ENCODE measurements at places on chromosomes 3 and 15.

GRCh38 chr3:42988566-42988965, 9.5 kb downstream of the GASK1A start:
- no peak for DNase-seq

- no peak for DNase-seq
Measured at GRCh38 chr3:29080967-29081366, 199.9 kb upstream of the RBMS3 start.

DNA sequence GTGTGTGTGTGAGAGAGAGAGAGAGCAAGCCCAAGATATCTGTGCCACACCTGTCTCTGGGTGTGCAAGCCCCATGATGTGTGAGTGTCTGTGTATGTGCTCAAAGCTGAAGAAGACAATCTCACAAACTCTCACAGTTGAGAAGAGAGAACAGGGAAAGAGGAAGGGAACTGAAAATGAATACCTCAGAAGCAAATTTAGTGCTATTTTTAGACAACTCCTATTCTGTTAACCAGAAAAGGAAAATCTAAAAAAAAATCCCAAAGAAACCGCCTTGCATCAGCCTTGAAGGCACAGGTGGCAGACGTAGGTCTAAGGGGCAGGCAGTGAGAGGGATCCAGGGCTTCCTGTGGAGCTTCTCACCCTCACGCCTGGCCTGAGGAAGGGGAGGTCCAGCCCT, 47.8 kb downstream of the ATP2B2 start:
- DNase-seq = no peak

DNA sequence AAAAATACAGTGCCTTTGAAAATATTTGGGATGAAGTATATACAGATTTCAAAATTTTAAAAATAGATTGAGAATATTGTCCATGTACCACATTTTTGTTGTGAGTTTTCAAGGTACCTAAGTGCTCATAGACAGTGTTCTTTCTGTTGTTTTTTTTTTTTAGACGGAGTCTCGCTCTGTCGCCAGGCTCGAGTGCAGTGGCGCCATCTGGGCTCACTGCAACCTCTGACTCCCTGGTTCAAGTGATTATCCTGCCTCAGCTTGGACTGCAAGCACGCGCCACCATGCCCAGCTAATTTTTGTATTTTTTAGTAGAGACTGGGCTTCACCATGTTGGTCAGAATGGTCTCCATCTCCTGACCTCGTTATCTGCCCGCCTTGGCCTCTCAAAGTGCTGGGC, 223.9 kb downstream of the MCTP2 start:
- DNase-seq = no peak

GRCh38 chr15:87944691-87945090, 311.8 kb downstream of the NTRK3 start:
- DNase-seq = no peak

DNA sequence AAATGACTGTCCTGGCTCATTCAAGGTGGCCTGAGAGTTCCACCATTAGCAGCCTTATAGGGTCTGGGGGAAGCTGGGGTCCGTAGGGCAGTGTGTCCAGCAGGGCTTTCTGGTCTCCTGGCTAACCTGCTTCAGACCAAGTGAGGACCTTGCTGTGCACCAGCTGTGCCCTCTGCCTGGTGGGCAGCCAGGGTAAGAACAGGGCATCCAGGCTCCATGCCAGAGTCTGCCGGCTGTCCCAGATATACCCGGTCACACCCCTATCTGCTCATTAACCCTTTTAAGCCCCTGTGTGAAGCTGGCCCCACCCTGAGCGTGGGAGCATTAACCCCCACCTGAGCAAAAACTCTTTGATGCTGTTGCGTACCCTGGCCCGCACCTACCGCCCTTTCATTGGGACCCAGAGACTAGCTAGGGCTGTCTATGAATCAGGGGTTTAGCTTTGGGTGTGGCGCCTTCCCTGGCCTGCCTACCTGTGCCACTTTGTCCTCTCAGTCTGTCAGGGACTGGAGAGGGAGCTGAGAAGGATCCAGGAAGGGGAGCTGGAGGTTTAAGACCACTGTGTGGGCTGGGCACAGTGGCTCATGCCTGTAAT, 17.6 kb downstream of the SEMA3F start:
- DNase-seq = no peak

- DNase-seq = no peak
Measured at GRCh38 chr3:50238549-50239026, 2.6 kb downstream of the GNAI2 start.

- DNase-seq = peak; percentile 31
Measured at GRCh38 chr3:170344971-170345370, 12.5 kb upstream of the SKIL start.

GRCh38 chr3:30440880-30441279, 165.5 kb upstream of the TGFBR2 start:
- DNase-seq = no peak

- no peak for DNase-seq
Measured at GRCh38 chr3:46059432-46059831, 32.1 kb upstream of the XCR1 start.

DNA sequence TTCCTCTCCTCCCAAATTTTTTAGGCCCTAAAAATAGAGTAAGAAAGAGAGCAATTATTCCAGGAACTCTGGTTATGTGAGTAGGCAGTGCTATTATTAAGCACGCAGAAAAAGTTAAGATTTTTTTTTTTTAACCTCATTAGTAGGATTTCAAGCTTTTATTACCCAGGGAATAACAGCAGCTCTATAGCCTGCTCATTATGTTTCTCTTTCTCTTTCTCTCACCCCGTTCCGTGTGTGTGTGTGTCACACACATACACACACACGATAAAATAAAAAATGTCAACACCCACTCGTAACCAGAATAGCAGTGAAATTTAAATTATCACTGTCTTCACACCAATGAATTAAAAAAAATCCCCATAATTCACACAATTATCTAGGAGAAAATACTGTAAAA, 30.3 kb downstream of the GADL1 start:
- no peak for DNase-seq

DNA sequence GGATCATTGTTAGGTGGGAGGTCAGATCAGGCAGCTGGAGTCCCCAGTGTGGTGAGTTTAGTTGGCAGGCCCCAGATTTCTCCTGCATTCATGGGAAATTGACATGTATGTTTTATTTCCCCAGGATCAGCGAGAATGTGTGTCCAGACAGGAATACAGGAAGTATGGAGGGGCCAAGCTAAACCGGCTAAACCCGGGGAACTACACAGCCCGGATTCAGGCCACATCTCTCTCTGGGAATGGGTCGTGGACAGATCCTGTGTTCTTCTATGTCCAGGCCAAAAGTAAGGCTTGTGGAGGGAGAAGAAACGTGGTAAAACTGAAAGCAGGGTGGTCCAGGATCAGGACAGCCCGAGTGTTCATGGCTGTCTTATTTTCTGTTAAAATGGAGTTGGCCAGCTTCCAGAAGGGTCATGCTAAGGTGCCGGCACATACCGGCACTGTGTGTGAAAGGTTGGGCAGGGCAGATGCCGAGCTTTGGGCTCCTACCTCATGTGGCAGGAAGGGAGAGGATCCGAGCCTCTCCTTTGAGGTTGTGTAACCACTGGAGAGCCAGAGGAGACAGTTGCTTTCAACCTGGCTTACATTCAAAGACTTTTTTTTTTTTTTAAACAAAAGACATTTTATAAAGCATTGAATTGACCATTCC, 83.1 kb downstream of the PGPEP1L start:
- no peak for DNase-seq

GRCh38 chr3:144660186-144660585, 688.6 kb downstream of the DIPK2A start:
- no peak for DNase-seq

DNA sequence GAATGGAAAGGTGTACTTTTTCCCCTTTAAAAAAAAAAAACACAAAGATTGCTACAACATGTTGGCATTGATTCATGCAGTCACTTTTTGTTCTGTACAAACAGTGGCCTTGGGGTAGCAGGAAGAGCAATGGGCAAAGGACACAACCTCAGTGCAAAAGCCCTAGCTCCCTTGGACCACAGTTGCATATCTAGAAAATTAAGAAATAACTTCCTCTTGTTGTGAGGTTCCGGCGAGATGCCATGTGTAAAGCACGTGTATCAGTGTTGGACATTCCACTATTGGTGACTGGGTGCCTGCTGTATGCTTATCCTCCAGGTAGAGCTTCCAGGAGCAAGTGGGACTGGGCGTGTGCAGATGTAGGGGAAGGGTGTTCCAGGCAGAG, 164.5 kb downstream of the THSD4 start:
- no peak for DNase-seq

GRCh38 chr3:62873761-62874710, 1.2 kb downstream of the CADPS start:
- peak; percentile 60 for DNase-seq

DNA sequence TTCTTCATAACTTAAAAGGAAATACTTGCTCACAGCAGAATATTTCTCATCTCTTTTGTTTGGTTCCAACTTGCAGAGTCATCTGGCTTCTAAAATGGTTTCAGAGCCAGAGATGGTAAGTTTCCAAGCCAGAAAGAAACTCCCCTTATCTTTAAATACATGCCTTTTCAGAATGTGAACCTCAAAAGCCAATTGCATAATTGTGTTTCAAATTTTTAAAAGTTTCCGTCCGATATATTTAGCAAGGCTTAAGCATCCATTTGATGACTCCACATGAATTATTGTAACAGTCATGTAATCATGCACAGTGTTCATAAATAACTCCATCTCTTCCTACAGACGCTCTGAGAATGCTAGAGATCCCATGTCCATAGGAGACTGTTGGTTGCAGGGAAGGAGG, 40.6 kb upstream of the C3orf80 start:
- peak; percentile 94 for DNase-seq

GRCh38 chr3:195191580-195191979, 79.4 kb downstream of the XXYLT1 start:
- DNase-seq = no peak

- DNase-seq = no peak
Measured at GRCh38 chr3:14411988-14412387, 9.6 kb downstream of the SLC6A6 start.

DNA sequence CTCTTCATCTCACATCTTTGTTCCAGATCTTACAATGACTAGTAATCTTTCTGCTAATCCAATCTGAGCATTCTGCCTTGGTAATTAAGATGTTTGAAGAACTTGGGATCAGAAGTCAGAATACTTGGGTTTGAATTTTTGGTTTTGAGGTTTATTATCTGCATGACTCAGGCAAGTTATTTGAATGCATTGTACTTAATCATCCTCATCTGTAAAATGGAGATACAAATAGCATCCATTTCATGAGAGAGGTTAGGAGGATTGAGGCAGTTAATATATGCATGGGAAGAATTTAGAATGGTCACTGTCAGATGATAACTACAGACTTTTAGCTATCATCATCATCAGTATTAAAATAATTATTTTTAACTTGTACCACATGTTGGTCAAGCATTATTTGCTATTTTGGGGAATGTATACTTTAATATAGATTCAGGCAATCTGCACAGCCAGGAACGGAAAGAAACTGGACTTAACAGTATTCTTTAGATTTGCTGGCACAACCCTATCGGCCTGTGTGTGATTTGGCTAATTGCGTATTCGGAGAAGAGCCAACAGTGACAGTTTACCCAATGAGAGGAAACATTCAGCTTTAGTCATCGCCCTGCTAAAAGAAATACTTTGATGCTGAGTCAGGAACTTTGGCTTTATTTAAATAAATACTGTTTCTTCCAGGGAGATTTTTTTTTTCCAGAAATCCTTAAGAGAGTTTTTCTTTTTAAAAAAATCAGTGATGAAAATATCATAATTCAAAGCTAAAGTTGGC, 600.0 kb downstream of the ROBO1 start:
- peak; percentile 96 for DNase-seq

DNA sequence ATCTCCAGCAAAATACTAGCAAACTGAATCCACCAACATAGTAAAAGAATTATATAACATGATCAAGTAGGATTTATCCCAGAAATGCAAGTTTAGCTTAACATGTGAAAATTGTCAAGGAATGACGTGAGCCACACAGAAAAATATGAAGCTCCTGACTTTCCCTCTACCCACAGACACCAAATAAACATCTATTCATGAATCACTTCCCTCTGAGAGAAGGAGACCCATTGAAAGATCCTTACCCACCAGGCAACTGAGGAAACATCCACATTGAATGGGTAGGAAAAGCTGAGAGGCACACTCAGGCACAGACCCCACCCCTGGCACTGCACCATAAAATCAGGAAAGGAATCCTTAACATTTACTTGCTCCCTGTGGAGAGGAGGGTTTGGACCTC, 102.2 kb upstream of the MANF start:
- no peak for DNase-seq

DNA sequence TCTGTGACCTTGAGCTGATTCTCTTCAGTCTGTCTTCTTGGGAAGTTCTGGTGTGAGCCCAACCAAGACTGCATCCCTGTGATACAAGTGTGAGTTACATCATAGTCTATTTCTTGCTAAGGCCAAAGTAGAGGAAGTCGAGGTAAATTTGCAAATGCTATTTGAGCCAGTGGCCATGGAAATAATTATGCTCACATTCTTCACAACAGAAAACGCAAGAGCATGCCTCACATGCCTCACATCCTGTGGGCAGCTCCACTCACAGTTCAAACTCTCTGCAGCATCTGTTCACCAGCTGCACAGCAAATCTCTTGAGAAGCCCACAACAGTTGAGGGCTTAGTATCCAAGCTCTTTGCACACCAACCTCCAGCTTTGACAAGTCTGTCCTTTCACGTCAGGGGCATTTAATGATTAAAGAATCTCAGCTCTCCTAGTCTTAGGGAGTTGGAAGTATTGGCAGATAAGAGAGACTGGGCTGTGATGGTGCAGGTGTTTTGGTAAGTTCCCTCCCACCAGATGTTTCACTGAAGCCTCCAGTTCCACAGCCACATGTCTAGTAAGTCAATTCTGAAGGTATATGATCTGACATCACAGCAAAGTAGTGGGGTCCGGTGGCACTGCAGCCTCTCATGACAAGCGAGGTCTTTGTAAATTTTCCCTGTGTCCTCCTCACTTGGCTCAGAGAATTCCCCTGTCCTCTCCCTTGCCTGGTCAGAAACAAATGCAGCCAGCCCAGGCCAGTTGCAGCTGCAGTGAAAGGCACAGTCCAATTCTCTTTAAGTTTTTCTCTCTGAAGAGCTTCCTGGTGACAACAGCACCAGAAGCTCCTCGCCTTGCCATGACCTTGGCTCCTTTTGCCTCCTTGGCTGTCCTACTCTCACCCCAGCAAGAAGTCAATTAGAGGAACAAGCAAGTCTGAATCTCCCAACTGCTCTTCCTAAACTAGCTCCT, 166.1 kb downstream of the SSR3 start:
- DNase-seq = peak; percentile 98

GRCh38 chr3:24185738-24186384, 240.8 kb downstream of the NR1D2 start:
- peak; percentile 67 for DNase-seq

DNA sequence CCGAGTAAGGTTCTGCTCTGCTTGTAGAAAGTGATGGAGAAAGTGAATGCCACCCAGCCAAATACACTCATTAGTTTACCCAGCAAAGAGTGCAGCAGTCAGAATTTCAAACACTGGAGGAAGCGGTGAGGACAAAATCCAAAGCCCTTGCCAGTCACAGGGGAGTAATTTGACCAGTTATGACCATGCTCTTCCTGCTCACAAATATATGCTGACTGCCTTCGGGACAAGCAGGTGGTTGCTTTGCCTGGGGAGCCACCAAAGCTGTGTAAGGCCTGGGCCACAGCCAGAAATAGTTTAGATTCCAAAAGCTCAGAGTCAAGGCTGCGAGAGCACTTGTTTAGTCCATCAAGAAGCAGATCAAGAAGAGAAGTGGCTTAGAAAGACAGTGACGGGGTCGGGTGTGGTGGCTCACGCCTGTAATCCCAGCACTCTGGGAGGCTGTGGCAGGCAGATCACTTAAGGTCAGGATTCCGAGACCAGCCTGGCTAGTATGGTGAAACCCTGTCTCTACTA, 51.0 kb upstream of the ATP13A3 start:
- peak; percentile 84 for DNase-seq

- DNase-seq = no peak
Measured at GRCh38 chr15:29130951-29131839, 138.4 kb downstream of the NSMCE3 start.
